NCI-H1694 (cell line): ENCODE measurements at places on chromosomes 2 and 18.
A peak's percentile ranks its signal among the peaks of the same experiment; 100 is the strongest.

DNA sequence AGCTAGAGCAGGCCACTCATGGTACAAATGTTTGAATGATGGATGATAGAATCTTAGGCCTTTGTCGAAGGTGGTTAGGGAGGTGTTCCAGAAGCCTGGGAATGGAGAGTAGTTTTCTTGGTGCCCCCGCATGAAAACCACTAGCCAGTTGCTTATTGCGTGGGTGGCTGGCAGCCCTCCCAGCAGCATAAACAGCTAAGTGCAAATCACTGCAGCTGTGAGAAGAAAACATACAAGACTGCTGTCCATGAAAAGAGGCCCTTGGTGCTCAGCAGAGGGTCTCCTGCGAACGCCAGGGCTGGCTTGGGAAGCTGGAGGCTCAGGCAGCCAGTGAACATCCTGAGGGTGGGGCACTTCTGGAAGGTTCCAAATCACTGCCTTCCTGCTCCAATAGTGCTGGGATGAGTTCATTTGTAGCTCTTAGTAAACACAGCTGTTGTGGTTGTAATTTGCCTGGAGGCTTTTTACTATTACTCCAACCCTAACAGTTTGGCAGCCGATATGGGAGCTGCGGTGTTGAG, 118.8 kb downstream of the MGAT5 start:
- DNase-seq = peak; percentile 91

GRCh38 chr2:46246790-46247189, 50.4 kb upstream of the EPAS1 start:
- DNase-seq = no peak

DNA sequence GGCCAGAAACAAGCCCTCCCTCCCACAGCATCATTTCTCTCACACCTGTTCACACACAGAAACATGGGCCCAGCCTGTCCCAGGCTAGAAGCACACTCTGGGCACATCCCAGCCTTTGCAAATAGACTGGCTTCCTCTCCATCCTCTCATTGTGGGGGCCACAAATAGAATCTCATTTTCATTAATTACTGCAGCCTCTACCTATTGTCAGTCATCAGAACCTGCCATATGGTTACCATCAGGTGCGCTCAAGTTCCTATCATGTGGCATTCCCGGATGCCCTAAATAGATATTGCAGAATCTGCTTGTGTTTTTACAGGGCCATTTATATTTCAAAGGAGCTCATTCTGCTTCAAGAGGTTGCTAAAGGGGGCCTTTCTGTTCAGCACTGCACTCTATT, 460.7 kb downstream of the BCL11A start:
- no peak for DNase-seq

DNA sequence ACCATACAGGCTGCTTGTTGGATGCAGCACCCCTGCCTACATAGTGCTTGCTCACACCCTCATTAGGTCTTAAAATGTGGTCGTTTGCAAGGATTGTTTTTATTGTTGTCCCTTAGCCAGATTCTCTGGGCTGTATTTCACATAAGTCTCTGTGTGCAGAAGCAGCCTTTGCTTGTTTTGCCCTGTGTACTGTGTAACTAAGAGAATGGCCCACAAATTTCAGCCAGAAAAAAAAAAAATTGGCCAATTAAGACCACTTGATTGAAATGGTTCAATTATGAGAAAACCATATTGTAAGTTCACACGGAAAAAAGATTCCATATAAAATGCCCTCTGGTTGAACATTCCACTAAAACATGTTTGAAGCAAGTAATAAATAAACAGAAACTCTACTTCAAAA, 377.1 kb upstream of the SOX11 start:
- DNase-seq = peak; percentile 83

DNA sequence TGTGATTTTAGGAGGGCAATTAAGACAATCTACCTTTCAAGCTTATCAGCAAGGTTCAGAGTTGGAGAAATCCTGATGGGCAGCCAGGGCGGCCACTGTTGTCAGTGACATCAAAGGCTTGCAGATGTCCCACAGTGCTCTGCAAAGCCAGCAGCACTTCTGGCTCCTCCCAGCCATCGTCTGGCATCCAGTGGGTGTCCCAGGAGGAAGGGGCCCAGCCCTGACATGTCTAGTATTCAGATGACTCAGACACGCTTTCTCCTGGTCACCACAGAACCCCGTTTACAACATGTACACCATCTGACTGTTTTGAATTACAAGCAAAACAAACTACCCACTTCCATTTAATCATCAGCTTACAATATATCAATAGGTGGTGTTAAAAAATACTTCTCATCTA, 61.4 kb downstream of the CYRIA start:
- no peak for DNase-seq

GRCh38 chr2:234288974-234289455, 207.9 kb downstream of the ARL4C start:
- DNase-seq = peak; percentile 60

GRCh38 chr2:42064417-42064942, 16.7 kb downstream of the PKDCC start:
- DNase-seq = no peak

GRCh38 chr18:22385718-22386117, 32.0 kb downstream of the CTAGE1 start:
- DNase-seq = no peak

DNA sequence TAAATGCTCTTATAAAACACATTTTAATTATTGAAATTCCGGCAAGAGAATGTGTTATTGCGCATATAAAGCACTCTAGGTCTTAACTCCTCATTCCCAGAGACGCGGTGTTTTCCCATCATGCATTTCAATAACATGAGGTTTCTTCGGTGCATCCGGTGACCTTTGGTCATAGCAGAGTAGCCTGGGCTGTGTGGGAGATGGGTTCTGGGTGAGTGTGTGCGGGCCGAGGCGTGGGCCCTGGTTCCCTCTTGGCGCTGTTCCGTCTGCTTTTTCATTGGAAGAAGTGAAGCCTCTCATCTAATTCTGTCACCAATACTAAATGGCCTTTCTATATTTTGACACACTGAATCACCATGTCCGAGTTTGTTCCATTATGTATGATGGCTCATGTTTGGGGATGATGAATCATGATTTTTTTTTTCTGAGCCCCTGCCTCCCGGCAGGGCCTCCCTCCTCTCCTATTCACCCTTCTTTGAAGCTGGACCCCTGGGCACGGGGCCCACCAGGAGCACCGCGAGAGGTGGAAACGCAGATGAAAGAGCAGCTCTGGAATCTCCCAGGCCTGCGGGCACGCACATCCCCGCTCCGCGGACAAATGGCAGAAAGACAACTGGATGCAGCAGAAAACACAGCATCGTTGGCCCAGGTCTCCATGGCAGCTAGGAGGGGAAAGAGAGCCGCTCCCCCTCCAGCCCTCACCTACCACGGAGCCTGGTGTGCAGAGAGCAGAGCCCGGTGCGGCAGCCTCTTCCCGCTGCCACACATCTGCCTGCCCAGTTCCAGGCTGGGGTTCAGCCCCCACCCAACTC, 85.8 kb upstream of the HPCAL1 start:
- DNase-seq = no peak

- no peak for DNase-seq
Observed at GRCh38 chr2:20174410-20174809, 50.5 kb downstream of the SDC1 start.

- no peak for DNase-seq
Observed at GRCh38 chr2:101753720-101754490, 56.4 kb downstream of the MAP4K4 start.

DNA sequence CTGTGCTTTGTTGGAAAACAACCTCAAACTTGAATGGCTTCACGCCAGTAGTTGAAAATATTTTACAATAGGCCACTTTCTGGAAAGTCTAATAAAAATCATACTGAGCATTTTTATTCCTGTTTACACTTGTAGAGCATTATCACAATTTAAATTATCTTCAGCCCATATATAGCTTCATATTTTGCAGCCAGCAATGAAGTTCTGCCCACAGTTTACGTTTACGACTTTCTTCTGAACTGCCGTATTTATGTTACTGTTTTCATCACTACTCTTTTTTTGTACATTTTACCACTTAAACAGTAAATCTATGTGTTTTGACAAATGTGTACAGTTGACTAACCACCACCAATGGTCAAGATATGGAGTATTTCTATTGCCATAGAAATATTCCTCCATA, 86.2 kb downstream of the COPS8 start:
- DNase-seq = no peak

GRCh38 chr18:8801263-8801901, 96.0 kb downstream of the MTCL1 start:
- DNase-seq = no peak

DNA sequence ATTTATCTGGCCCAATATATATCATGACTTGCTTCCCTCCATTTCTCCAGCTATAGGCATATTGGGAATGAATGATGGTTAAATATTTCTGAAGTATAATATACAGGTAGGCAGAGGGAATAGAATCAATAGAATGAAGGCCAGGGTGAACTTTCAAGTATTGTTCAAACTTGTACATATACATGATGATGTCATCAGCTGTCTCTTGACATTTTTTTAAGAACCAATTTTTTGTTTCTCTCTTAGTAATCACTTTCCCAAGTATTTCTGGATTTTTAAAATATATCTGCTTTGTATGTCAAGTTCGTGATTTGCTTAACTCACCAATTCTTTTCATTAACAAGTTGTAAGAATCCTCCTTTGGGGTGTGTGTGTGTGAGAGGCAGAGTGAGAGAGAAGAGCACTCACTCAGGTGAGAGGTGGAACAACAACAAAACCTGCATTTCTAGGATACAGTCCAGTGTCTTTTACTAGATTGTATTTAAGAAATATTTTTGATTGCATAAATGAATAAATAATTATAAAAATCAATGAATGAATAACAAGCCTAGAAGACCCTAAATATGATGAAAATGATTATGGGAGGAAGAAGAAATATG, 1239.1 kb downstream of the LRP1B start:
- no peak for DNase-seq

DNA sequence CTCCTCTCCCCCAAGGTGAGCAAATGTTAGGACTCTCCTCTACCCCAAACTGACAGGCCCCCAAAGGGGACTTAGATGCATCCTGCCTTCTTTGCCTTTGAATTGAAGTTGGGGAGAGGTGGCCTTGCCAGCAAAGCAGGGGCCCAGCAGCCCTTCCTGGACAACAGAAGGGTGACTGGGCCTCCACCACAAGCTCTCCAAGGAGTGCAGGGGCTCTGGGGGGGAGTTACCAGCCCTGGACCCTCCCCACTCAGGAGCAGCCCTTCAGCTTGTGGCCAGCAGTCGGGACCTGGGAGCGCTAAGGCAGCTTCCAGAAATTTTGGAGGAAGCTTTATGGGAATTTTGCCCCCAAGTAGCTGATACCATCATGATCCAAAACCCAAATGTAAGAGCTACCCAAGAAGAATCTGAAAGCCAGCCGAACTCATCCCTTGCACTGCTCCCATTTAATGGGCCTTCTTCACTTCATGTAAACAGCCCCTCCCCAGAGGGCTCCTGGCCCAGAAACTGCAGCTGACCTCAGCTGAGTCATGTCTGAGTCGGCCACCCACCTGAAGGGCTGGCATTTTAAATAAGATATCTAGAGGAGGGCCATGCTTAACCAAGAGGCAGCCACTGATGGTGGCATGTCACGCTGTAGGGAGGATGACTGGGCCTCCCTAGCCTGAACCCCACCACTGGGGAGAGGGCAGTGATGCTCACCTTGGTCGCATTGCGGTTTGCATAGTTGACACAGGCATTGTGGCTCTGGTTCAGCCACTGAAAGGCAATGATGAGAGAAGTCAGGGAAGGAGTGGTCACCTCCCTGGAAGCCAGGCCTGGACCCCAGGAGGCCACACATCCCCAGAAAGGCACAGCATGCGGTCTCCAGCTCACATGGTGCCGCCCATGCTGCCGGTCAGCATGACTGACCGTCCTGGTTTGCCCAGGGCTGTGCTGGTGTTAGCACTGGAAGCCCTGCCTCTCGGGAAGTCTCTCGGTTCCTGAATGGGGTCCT, 71.5 kb downstream of the SFXN5 start:
- no peak for DNase-seq

- peak; percentile 7 for DNase-seq
Observed at GRCh38 chr2:72524071-72524470, 301.8 kb downstream of the EXOC6B start.

DNA sequence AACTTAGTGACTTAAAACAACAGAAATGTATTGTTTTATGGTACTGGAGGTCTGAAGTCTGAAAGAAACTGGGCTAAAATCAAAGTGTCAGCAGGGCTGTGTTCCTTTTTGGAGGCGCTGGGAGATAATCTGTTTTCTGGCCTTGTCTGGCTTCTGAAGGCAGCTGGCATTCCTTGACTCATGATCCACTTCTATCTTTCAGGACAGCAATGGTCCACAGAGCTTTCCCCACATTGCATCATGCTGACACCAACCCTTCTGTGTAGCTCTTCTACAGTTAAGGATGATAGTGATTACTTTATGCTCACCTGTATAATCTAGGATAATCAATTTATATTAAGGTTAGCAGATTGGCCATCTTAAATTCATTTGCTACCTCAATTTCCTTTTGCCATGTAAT, 392.1 kb downstream of the TDRD15 start:
- no peak for DNase-seq

GRCh38 chr2:21664083-21664482, 540.3 kb downstream of the TDRD15 start:
- DNase-seq = no peak

- no peak for DNase-seq
Observed at GRCh38 chr2:23436346-23437098, 51.5 kb downstream of the KLHL29 start.

DNA sequence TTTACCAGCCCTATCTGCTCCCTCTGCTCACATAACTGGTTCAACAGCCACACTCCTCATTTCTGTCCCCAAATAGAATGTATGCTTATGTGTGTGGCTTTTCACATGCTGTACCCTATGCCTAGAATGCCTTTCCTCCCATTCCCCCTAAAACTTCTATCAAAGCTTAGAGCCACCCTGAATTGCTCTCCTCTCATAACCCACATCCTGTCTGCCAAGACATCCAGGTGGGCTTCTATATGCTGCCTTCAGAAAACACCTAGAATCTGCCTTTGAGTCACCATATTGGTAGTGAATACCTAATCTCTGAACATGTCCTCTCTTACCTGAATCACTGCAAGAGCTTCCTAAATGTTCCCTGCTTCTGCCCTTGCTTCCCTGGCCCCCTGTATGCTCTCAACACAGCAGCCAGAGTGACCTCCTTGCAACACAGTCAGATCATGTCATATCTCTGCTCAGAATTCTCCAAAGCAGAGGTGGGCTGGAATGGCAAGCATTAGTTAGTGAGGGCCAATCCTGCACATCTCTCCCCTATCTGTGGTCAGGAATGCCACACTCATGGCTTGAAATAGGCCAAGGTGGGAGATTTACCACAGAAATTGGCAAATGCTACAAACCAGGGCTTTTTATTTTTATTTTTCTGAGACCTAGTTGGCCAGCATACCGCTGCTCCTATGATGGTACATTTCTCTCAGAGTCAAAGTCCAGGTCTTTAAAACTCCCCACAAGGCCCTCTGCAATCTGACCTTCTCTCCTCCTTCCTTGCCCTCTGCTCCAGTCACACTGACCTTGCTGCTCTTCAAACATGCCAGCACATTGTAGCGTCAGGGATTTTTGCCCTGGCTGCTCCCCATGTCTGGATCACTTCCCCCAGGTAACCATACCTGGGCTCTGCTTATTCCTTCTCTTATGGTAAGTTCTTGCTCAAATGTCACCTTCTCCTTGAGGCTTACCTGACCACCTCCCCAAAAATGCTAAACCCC, 111.8 kb upstream of the STON1 start:
- no peak for DNase-seq
